ENCODE measurements at places on chromosomes 2 and 18. TPM values are rescaled to one million over a fixed set of nuclear protein-coding genes. Genes with fewer than 3 reads are reported as not detected.

DNA sequence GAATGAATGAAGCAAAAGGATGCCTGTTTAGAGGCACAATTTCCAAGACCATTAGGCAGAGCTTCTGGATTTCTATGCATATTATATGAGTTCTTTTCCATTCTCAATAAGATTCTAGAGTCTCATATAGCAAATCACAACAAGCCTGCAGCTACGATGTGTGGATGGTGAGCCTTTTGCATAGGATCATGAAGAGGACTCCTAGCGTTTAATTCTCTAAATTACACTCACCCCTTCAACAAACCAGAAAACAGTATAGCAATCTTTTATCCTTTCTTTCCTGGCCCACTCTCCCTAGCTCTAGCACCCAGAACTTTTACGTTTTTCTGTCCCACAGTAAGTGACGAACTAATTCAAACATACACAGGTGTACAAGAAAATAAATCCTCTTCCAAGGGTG, 293.1 kb upstream of the KLHL29 start:
- no peaks in the 10 kb centered on the region for H3K4me1 ChIP-seq
- H3K4me3 ChIP-seq = no peak overlapping the region
- no peaks in the 10 kb centered on the region for H3K27me3 ChIP-seq
- no peak for DNase-seq
- H3K27ac ChIP-seq = no peak overlapping the region
- no peaks in the 10 kb centered on the region for H3K36me3 ChIP-seq

- H3K4me3 ChIP-seq = no peak overlapping the region
- H3K4me1 ChIP-seq = peaks cover 15% of the 10 kb centered on the region
- H3K36me3 ChIP-seq = peaks cover 18% of the 10 kb centered on the region
- H3K27me3 ChIP-seq = no peaks in the 10 kb centered on the region
- H3K27ac ChIP-seq = no peak overlapping the region
Measured at GRCh38 chr2:45607701-45608100, 3.4 kb downstream of the SRBD1 start.

GRCh38 chr2:96769814-96770213, 9.1 kb downstream of the CNNM4 start:
- H3K4me3 ChIP-seq = no peak overlapping the region
- no peaks in the 10 kb centered on the region for H3K36me3 ChIP-seq
- peaks cover 53% of the 10 kb centered on the region for H3K4me1 ChIP-seq

FOXD4L1 gene
- not detected for total RNA-seq

DNA sequence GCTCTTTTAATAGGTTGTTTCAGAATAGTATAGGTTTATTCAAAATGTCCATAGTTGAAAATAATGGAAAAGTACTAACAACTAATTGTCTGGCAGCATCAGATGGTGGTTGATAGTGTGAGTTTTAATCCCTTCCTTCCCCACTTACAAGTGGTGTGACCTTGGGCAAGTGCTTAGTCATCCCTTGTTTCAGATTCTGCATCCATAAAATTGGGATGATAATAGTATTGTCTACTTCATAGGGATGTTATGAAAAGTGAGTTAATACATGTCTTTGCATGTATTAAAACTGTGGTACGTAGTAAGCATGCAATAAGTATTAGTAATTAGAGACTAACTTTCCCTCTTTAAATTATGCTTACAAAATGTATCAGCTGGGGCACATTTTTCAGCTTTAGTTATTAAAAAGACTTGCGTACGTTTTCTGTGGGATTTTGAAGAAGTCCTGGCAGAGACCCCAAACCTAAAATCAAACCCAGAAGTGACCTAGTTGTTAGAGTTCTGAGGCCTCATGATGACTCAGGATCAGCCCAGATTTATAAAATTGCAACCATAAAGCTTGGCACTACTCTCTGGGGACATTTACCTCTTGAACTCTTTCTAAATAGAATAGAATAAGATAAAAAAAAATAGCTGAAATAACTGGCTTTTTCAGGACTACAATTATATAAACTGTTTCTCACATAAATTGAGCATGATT, 8.6 kb downstream of the ITGA4 start:
- no peak overlapping the region for H3K27ac ChIP-seq
- H3K4me3 ChIP-seq = no peak overlapping the region
- DNase-seq = no peak
- no peaks in the 10 kb centered on the region for H3K36me3 ChIP-seq

DNA sequence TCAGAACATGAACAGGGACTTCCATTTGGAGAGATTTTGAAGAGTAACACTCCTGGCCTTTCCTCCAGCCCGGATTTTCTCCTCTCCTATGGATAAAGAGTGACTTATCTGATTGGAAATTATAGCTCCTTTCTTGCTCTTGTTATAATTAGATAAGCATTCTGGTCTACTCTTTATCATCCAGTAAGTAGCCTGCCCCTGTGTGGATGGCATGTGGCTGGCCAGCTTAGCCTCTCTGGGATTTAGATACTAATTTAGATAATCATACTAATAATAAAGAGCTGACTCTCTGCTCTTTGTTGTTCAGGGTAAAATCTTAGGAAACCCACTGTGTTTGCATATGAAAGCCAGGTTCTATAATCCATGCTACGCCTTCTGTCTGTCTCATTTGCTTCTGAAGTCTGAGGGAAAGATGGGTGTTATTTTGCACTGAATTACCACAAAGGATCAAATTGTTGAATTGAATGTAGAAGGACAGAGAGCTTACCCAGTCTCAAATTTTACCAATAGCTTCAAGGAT, 438.8 kb downstream of the SPAG16 start:
- no peak for DNase-seq
- H3K4me1 ChIP-seq = no peaks in the 10 kb centered on the region
- H3K27ac ChIP-seq = no peak overlapping the region
- no peaks in the 10 kb centered on the region for H3K27me3 ChIP-seq

DNA sequence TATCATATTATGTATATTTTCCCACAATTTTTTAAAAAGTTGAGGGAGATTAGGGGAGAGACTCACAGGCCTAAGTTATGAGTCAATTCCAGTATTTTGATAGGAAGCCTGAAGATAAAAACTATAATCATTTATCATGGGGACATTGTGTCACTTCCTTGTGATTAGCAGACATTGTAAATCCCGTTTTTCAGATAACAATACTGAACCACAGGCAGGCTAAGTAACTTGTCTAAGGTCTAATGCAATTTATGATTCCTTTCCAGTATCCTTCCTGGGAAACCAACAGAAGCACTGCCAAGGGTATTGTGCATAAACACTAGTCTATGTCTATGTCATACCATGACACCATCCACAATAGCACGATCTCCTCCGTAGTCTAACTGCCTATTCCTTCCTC, 235.2 kb upstream of the PIK3C3 start:
- H3K27me3 ChIP-seq = no peaks in the 10 kb centered on the region
- H3K4me3 ChIP-seq = no peak overlapping the region
- no peak overlapping the region for H3K27ac ChIP-seq
- no peaks in the 10 kb centered on the region for H3K36me3 ChIP-seq

GRCh38 chr2:175293776-175294175, 112.3 kb upstream of the ATP5MC3 start:
- no peaks in the 10 kb centered on the region for H3K36me3 ChIP-seq
- H3K27ac ChIP-seq = no peak overlapping the region
- DNase-seq = no peak
- no peaks in the 10 kb centered on the region for H3K4me1 ChIP-seq
- H3K4me3 ChIP-seq = no peak overlapping the region

DNA sequence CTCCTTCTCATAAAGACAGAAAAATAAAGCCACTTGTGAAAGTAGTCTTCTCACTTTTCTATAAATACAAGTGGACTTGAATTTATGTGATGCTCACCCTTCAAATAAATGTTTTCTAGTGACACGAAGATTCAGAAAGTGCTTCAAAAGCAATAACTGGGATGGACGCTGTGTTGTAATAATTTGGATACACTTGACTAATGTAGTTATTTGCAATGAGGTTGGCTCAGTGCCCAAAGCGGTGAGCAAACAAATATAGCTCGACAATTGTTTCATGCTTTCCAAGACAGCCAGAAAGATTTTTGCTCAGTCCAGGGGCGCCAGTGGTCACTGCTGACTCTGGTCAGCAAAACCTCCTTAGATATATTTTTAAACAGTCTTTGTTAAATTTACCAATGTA, 278.6 kb upstream of the KLHL14 start:
- H3K4me3 ChIP-seq = no peak overlapping the region
- H3K27ac ChIP-seq = no peak overlapping the region
- DNase-seq = no peak

DNA sequence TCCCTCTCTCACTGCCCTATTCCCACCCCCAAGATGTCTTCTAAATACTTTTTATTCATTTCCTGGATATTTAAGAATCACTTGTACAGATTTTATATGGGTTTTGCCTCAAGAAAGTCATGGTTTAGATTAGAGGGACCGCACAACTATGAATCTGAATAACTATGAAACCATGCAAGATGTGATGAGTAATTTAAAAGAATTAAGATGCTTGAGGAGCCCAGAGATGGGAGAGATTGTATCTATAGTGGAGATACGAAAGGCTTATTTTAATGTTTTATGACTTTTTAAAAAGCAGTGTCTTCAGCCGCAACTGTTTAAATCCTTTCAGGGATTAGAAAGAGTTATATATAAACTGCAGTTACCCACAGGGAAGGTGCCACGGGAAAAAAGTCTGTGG, 324.1 kb downstream of the LPIN1 start:
- H3K27me3 ChIP-seq = no peaks in the 10 kb centered on the region
- no peaks in the 10 kb centered on the region for H3K4me1 ChIP-seq
- no peak overlapping the region for H3K27ac ChIP-seq
- H3K36me3 ChIP-seq = no peaks in the 10 kb centered on the region

PARD6G gene
- total RNA-seq = 32.7 TPM

- H3K36me3 ChIP-seq = no peaks in the 10 kb centered on the region
- H3K27me3 ChIP-seq = no peaks in the 10 kb centered on the region
- no peak for DNase-seq
- H3K4me3 ChIP-seq = no peak overlapping the region
- no peak overlapping the region for H3K27ac ChIP-seq
- peaks cover 9% of the 10 kb centered on the region for H3K4me1 ChIP-seq
Measured at GRCh38 chr2:138395565-138396306, 105.8 kb upstream of the SPOPL start.

DNA sequence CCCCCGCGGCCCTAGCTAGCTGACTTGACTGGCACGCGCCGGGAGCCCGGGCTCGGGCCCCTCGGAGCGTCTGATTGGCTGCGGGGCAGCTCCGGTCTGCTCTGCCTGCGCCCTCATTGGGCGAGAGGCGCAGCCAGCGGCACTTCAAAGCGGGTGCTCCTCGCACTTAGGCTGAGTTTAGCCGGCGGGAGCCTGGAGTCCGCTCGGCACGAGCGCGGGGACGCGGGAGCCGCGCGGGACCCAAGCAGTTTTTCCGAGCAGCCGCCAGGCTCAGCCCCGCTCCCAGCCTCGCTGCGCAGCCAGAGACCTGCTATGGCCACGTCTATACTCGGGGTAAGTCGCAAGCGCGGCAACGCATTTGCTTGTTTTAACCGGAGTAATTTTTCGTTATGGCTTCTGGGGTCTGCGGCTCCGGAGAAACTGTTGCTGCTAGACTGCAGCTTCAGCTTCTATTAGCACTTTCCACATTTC, at the start of gene SP9:
Gene SP9, plus strand, starts transcription at position 174 of the 471 bp plus-strand sequence. Its CDS starts 139 bp downstream, at position 313.
- peak within 1 kb of the TSS; percentile 28 for H3K4me3 ChIP-seq
- H3K4me1 ChIP-seq = peaks cover 42% of the 10 kb centered on the region
- no peak within 1 kb of the TSS for H3K27ac ChIP-seq
- no peaks in the 10 kb centered on the region for H3K36me3 ChIP-seq
- peaks cover 20% of the 10 kb centered on the region for H3K27me3 ChIP-seq

ZBTB7C gene
- total RNA-seq = 40.5 TPM

GRCh38 chr2:134389381-134389780, 135.5 kb downstream of the MGAT5 start:
- H3K36me3 ChIP-seq = no peaks in the 10 kb centered on the region
- H3K27ac ChIP-seq = no peak overlapping the region
- no peak for DNase-seq
- no peaks in the 10 kb centered on the region for H3K27me3 ChIP-seq
- H3K4me3 ChIP-seq = no peak overlapping the region

DNA sequence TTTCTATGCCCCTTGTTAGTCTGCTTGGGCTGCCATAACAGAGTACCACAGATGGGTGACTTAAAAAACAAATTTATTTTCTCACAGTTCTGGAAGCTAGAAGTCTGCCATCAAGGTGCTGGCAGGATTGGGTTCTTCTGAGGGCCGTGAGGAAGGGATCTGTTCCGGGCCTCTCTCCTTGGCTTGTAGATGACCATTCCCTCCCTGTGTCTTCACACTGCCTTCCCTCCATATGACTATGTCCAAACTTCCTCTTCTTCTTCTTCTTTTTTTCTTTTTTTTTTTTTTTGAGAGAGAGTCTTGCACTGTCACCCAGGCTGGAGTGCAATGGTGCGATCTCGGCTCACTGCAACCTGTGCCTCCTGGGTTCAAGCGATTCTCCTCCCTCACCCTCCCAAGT, 13.1 kb upstream of the CCNYL1 start:
- no peaks in the 10 kb centered on the region for H3K4me1 ChIP-seq
- no peak for DNase-seq
- no peak overlapping the region for H3K4me3 ChIP-seq
- no peak overlapping the region for H3K27ac ChIP-seq
- no peaks in the 10 kb centered on the region for H3K36me3 ChIP-seq
- no peaks in the 10 kb centered on the region for H3K27me3 ChIP-seq

G6PC2 gene
- not detected for total RNA-seq

SP140 gene
- 7.4 TPM for total RNA-seq

DNA sequence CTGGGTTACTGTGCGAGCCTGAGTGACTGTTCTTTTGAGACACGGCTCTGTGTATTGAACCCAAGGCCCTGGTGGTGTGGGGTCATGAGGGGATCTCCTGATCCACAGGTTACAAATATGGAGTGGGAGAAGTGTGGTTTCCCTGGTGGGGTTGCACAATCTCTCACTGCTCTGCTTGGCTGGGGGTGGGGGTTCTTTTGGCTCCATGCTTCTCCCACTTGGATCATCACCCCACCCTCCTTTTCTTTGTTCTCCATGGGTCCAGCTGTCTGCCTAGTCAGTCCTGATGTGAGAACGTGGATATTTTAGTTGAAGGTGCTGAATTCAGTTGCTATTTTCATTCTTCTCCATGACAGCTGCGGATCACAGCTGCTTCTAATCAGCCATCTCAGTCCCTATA, 37.8 kb downstream of the AGPS start:
- no peak for DNase-seq
- no peak overlapping the region for H3K4me3 ChIP-seq
- no peaks in the 10 kb centered on the region for H3K27me3 ChIP-seq
- peaks cover 9% of the 10 kb centered on the region for H3K36me3 ChIP-seq

DNA sequence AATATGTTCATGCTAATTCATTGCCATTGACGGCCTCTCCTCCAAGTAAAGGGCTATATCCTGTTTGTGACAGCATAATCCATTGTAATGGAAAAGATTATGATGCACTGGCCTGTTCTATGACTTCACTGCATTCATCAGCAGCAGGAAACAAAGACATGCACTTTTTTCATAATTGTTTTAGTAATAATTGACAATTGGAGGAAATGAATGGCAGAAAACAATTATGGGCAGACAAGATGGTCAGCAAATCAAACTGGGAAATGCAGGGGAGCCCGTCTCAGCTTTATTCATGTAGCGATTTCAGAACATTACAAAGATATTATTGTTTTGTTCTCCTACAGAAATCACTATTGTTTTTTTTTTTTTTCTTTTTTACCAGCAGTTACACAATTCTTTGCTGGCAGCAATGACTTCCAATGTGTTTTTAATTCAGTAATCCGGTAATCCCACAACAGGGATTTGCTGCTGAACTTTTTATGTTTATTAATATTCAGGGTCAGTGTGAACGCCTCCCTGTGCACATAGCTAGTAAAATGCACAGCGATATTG, 33.8 kb upstream of the RASGRP3 start:
- DNase-seq = no peak
- no peak overlapping the region for H3K4me3 ChIP-seq
- H3K27ac ChIP-seq = no peak overlapping the region
- H3K27me3 ChIP-seq = no peaks in the 10 kb centered on the region

- H3K27ac ChIP-seq = no peak overlapping the region
- no peak for DNase-seq
- H3K4me3 ChIP-seq = no peak overlapping the region
- peaks cover 14% of the 10 kb centered on the region for H3K4me1 ChIP-seq
- H3K27me3 ChIP-seq = no peaks in the 10 kb centered on the region
Measured at GRCh38 chr18:6811816-6812215, 82.3 kb downstream of the ARHGAP28 start.
